Inflammatory macrophage (primary cell): ENCODE measurements at places on chromosomes 5 and 9.

DNA sequence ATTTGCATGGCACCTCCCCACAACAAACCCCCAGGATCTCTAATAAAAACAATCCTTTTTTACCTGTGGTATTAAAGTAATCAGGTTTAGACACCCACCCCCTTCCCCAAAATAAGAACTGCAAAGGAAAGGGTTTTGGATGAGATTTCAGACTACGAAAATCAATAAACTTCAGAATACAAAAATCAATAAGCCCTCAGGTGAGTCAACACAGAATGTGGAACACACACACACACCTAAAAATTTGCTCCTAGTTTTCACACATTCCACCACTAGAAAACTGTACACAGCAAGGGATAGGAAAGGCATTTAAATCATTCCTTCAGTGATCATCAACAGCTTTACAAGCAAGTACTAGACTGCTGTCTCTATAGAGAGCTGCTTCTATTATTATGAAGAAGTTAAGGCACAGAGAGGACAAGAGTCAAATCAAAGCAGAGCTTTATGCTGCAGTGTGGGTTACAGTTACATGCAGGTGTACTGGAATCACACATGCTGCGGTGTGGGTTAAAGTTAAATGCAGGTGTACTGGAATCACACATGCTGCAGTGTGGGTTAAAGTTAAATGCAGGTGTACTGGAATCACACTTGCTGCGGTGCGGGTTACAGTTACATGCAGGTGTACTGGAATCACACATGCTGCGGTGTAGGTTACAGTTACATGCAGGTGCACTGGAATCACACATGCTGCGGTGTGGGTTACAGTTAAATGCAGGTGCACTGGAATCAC is 36.3 kb downstream of the PFDN1 start:
- DNase-seq, result no peak

DNA sequence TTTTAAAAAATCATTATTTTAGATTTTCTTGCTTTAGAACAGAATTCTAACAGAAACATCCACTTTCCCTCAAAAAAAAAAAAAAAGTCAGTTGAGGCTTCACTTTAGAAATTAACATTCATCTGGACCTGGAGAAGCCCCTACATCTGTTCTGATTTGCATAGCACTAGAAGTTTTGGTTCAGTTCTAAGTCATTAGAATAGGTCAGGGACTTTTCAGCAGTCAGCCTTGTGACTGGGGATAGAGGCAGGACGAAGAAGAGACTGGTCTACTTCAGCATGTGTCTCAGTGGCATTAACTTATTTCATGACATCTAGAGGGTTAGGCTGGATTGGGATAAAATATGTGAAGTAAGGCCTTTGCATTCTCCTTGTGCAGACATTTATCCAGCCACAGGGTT is 215.8 kb upstream of the DAB2 start:
- DNase-seq, result no peak

GRCh38 chr5:131953969-131954368 is 8.5 kb upstream of the MEIKIN start:
- DNase-seq, result no peak

- no peak for DNase-seq
These were observed 407.7 kb upstream of the IRX1 start for GRCh38 chr5:3187771-3188425.

DNA sequence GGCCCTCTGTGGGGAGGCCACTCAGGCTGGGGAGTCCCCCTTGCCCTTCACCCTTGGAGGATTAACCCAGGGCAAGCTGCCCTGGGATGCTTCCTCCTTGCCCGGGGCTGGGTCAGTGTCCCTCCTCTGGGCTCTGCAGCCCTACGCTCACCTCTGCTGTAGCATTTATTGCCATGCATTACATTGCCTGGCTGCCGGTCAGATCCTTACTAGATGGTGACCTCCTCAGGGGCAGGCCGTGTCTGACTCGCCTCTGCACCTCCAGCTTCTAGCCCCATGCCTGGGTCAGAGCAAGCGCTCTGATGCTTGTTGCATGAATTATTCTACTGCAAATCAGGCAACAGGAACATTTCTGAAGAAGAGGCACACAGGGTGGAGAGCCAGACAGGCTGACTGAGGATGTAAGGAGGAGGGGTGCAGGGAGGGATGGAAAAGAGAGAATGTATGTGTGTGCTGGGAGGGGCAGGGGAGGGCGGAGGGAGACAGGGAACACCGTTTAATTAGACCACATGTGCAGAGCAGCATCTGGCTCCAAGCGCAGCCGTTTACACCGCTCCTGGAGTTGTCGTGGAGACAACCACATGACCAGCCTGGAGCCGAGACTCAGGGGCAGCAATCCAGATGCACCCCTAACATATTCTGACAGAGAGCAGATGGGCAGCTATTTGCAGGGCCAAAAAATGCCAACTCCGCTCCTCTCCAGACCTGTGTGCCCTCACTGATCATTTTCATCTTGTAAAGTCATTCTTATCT is 117.0 kb downstream of the CRB2 start:
- no peak for DNase-seq

DNA sequence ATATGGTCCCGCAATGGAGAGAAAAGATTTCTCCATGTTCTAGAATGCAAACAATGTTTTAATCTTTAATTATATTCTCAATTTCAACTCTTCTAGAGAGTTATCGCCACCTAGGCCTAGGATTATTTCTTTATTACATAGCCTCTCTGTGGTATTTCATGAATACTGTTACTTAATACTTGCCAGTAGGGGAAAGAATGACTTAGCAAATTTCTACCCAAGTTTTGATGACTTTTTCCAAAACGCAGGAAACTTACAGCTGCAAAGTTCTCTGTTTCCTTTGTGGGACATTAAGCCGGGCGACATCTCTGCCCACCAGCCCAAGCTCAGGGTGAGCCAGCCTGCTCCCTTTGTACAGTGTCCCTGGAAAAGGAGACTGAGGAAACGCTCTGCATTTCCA is 73.8 kb downstream of the MED27 start:
- DNase-seq, result no peak

DNA sequence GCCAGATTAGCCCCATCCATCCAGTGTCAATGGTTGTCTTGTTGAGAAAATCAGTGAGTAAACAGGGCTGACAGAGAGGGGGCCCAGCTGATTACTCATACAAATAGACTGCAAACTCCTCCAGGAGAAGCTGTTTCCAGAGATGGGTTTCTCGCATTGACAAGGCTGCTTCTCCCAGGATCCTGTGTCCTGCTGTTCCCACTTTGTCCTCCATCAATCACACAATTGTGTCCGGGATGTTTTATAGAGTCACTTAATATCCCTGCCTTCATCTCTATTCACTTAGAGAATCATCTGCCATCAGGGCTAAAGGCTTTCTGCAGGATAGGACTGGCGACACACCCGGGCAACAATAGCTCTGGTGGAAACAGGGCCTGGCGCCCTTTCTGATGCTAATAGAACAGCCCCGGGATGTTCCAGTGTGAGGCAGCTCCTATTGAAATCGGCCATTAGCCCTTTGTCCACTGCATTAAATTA is 71.7 kb upstream of the TBCA start:
- no peak for DNase-seq

DNA sequence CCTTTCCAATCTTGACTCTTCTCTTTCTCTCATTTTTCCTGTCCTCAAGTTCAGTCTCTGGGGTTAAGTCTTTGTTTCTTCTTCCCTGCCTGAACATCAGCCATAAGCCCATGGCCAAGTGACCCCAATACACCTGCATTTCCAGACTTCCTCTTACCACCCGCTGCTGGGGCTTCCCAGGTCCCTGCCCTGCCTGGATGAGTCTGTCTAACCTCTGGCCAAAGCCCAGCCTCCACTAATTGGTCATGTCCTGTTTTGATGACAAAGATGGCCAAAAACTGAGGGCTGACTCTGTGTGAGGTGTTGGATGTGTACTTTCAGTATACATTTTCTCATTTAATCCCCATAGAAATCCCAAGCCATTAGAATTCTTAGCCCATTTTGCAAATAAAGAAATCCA is 47.3 kb downstream of the SH3TC2 start:
- no peak for DNase-seq

DNA sequence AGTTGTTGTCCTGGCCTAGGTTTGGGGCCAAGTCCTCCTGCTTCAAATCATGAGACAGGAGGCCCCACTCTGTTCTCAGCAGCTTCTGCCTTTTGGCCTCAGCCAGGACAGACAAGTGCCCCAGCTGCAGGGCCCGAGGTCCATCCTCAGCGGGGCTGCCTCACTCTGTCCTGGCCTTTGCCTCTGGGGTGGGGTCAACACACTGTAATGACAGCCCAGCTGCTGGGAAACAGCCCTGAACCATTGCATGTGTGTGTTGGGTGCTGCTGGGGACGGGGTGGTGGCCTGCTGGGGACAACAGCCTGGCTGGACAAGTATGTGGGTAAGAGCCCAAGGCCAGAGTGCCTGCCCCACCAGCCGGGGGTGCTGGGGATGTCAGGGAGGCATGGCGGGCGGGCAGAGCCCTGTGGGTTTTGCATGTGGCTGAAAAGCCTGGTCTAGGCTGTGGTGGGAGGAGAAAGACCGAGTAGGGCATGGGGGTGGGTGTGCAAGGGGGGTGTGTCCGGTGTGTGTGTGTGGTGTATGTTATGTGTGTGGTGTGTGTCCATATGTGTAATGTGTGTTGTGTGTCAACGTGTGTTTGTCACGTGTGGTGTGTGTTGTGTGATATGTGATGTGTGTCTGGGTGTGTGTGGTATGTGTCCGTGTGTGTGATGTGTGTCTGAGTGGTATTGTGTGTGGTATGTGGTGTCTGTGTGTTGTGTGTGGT is 71.7 kb downstream of the KCNT1 start:
- no peak for DNase-seq

DNA sequence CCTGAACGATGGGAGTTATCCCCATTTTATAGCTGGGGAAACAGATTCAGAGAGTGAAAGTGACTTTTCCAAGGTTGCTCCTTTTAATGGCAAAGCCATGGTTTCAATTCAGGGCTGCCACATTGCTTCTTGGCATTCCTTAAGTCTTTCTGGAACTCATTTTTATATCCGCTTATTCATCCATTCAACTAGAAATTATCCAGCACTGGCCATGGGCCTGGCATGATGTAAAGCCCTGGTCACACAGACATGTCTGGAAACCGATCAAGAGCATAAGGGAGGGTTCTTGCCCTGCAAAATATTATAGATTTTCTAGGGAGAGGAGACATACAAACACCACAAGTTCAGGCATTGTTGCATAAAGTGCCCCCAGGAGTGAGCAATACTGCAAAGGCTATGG is 43.0 kb upstream of the COL15A1 start:
- DNase-seq, result no peak

- no peak for DNase-seq
These were observed 1000.6 kb upstream of the DMAC1 start for GRCh38 chr9:8800196-8800595.
